ENCODE measurements at places on chromosomes 16 and 17.

GRCh38 chr17:60330731-60331130, 61.2 kb downstream of the USP32 start:
- DNase-seq: no peak

DNA sequence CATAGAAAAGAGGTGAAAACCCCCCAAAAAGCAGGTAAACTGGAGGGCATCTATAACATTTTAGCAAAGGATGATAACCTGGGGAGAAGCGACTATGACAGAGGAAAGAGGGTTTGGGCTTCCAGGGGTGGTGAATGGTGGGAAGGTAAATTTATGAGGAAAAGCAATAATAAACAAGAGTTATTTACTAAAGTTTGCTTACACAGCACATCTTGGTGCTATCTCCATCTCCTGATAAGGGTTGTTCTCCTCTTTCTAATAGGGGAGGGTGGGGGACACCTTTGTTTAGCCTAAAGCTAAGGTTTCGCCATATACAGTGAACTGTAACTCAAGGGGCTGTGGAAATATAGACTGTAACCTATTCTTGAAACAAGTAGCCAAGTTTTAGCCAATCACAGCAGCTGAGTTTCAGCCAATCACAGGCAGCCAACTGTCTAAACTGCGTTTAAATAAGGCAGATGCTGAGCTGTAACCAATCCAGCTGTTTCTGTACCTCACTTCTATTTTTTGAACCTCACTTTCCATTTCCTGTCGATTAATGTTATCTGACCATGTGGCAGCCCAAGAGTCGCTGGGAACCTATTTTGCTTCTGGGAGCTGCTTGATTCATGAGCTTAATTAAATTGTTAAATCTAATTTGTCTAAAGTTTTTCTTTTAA, 191.8 kb downstream of the MAP2K6 start:
- no peak for DNase-seq

- DNase-seq: no peak
Observed at GRCh38 chr17:64291268-64291851, 28.3 kb upstream of the TEX2 start.

GRCh38 chr16:80899809-80900592, 95.6 kb upstream of the CDYL2 start:
- DNase-seq: no peak

- DNase-seq: no peak
Observed at GRCh38 chr17:2888326-2888725, 92.1 kb downstream of the RAP1GAP2 start.

GRCh38 chr17:12745486-12745885, 43.8 kb upstream of the ARHGAP44 start:
- no peak for DNase-seq

GRCh38 chr17:27670791-27671590, 40.0 kb downstream of the LGALS9 start:
- DNase-seq: no peak

Measured in iPS-NIHi11 (cell line).